ENCODE measurements at places on chromosomes 1 and 21.

GRCh38 chr1:116982319-116983004, 19.1 kb upstream of the CD101 start:
- no peak for DNase-seq

- no peak for DNase-seq
Measured at GRCh38 chr1:61378494-61379180, 296.3 kb downstream of the NFIA start.

DNA sequence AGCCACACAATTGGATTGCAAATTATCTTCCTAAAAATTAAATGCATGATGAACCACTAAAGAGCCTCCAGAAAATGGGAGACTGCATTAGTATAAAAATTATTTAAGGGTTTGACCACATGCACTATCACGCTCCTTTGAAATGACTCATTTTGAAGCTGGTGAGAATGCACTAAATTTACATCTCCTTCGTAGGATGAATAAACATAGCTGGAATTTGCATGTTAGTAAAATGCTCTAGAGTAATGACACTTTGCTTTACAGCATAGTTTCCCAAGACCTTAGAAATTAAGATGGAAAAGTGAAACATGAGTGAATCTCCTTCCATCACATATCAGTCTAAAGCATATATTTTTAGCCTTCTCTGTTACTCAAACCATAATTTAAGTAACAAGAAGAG, 2.4 kb downstream of the PLPPR4 start:
- no peak for DNase-seq

DNA sequence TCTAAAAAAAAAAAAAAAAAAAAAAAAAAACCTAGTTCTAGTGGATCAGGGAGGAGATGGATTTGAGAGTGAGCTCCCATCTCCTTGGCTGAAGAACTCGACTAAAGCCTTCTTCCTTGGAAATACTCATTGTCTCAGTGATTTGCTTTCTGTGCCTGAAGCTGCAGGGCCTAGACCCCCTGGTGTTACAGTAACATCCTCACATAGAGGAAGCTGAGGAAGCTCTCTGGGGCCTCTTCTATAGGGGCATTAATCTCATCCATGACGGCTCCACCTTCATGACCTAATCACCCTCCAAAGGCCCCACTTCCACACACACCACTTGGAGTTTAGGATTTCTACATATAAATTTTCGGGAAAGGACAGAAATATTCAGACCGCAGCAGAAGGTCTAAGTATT, 95.9 kb upstream of the ETS2 start:
- no peak for DNase-seq
